ENCODE measurements at places on chromosomes 16 and 17.

DNA sequence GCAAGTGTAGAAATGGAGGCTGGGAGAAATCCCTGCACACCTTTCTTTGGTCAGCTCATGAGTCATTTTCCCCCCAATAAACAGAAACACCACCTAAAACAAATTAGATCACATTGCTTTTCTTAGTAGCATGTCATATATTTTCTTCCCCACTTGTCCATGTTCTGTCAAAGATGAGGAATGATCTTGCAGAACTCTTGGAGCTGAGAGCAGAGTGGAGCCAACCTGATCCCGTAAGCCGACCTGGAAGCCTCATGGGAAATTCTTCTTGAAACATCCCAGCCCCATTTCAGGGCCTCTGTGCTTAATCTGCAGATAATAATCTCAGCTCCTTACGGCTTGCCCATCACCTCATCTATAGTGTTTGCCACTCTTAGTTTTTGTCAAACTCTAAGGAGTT is 284.6 kb upstream of the ELAC2 start:
- DNase-seq, result no peak

GRCh38 chr17:7586673-7587419 is 3.0 kb downstream of the SOX15 start:
- no peak for DNase-seq

DNA sequence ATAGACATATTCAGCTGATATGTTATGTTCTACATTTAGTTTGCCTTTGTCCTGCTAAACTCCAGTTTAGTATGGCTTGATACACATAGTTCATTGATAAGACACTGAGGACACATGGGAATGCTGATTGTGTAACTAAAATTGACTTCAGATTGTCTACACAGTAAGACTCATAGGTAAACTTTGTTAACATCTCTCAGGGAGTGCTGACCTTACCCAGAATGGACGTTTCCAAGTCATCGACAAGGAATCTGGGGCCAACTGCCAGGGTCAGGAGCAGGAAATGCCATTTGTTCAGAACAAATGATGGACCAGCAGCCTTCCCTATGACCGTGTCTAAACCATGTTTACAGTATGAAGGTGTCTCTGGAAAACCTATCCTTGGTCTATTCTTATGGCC is 58.7 kb downstream of the DYNLRB2 start:
- no peak for DNase-seq

DNA sequence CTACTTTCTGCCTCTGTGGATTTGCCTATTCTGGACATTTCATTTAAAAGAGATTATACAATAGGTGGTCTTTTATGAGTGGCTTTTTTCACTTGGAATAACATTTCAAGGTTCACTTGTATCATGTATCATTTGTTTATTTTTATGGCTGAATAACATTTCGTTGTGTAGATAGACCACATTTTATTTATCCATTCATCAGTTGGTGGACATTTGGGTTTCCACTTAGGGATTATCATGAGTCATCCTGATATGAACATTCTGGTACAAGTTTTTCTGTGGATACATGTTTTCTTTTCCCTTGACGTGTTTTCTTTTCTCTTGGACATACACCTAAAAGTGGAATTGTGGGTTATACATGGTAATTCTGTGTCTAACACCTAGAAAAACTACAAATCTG is 25.3 kb downstream of the PRSS54 start:
- no peak for DNase-seq

DNA sequence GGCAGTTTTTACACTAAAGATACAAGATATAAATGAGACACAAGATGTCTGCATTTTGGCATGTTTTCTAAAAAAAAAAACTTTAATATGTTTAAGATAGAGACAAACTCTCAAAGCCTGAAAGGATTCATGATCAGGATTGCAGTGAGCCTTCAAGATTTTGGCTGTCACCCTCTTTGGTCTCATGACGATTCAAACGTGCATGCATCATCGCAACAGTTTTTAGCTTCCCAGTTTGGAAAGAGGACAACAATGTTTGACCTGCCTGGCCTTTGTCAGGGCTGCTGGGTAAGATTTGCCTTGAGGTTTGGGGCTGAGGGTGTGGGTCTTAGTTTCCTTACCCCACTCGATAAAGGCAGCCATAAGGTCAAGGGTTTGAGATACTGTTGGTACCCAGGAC is 134.1 kb downstream of the RGS9 start:
- DNase-seq, result no peak

DNA sequence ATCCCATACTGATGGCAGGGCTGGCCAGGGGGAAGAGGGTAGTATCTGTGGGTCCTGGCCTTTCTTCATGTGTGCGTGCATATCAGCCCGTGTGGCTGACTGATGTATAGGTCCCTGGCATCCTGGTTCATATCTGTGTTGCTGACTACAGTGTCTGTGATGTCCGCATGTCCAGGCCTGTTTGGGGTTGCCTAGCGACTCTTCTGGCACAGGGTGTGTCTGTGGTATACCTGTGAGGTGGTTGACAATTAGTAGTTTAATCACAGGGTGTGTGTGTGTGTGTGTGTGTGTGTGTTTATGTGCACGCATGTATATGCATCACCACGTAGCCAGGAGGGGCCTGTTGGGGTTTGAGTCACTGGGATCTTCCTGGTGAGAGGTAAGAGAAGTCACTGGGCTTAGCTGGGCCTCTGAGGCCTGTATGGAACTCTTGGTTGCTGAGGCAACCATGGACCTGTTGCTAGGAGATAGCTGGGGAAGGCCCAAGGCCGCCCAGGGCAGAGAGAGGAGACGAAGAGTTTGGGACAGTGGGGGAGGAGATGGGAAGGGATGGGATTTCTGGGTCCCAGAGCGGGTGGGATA is 603 bp upstream of the TMEM95 start:
- DNase-seq, result peak; percentile 41

GRCh38 chr17:34883106-34884000 is 77.9 kb downstream of the CCT6B start:
- DNase-seq, result no peak

GRCh38 chr17:67198131-67198530 is 46.9 kb downstream of the HELZ start:
- DNase-seq, result no peak

DNA sequence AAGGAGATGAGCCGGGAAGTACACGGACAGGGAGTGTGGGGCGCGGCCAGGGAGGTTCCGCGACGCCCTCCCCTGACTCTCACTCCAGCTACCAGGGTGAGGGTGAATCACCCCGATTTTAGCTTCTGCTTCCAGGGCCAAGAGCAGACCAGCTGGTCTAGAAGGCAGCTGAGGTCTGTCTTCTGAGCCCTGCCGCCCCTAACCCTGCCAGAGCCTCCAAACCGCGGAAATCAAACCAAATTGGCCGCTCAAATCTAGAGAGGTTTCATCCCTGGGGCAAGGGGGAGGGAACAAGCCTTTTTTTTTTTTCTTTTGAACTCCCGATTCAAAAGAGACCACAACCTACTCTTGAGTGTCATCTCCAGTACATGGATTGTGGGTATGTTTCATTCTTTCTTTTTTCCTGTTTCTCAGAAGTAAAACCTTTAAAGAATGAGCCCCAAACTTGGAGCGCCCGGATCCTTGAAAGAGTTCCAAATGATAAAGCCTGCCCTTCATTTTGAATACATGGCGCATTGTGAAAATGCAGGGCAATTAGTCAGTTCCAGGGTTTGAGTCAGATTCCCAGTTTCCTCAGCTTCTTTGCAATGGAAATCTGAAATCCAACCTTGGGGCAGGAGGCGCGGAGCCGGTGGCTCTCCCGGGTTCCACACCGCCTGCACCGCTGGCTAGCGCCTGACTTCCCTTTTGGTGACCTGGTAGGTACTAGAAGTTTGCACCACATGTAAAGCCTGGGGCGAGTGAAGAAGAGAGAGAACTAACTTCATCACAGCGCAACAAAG is 16.5 kb upstream of the ZFHX3 start:
- no peak for DNase-seq

DNA sequence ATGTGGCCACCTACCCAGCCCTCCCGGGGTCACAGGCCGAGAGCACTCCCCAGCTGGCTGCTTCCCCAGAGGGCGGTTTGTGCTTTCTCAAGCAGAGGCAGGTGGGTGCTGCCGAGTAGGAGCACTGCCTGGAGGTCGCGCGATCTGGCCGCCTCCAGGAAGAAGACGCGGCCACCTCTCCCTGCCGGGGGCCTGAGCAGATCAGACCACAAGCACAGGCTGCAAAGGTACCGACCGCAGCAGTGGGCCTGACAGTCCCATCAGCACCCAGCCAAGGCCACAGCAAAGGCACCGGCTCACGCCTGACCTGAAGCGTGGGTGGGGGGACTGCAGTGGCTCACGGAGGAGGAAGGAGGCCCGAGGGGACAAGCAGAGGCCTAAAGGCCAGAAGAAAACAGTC is 15.2 kb upstream of the IGFALS start:
- no peak for DNase-seq

DNA sequence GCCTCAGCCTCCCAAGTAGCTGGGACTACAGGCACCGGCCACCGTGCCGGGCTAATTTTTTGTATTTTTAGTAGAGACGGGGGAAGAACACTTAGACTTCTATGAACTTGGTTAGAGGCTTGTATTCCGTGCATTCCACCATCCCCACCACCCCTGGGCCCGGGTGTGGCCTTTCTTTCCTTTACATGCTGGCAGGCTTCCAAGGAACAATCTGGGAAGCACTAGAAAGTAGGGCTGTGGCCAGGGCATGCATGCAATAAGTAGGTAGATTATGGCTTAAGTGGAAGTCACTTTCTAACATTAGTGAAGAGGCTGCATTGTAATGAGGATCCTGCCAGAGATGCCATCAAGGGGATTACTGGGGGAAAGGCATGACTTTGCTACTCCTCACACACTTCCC is 171.6 kb downstream of the SHISA6 start:
- DNase-seq, result no peak

- DNase-seq, result no peak
Measured at GRCh38 chr17:82929011-82929622, 89.3 kb upstream of the ZNF750 start.

GRCh38 chr16:8816967-8817655 is 19.5 kb downstream of the PMM2 start:
- no peak for DNase-seq

GRCh38 chr16:59635674-59636073 is 901.6 kb upstream of the GOT2 start:
- DNase-seq, result no peak

GRCh38 chr17:43736389-43736788 is 22.2 kb downstream of the SOST start:
- no peak for DNase-seq

DNA sequence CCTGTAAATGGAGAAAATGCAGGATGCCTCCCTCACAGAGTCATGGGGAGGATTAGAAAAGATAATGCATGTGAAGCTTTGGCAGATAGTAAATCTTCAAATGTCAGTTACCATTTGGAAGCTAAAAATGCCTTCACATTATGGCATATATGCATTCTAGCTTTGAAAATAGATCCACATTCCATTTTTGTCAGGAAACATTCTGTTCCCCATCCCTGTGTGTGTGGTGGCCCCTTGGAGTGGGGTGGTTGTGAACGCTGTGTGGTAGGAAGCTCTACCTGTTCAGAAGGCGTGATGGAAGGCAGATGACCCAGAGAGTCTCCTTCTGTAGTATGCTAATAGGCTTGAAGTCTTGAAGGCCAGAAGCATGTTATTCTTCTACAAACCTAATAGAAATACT is 242.0 kb downstream of the HAPSTR1 start:
- DNase-seq, result no peak

GRCh38 chr16:80459331-80459777 is 81.4 kb upstream of the DYNLRB2 start:
- DNase-seq, result no peak

DNA sequence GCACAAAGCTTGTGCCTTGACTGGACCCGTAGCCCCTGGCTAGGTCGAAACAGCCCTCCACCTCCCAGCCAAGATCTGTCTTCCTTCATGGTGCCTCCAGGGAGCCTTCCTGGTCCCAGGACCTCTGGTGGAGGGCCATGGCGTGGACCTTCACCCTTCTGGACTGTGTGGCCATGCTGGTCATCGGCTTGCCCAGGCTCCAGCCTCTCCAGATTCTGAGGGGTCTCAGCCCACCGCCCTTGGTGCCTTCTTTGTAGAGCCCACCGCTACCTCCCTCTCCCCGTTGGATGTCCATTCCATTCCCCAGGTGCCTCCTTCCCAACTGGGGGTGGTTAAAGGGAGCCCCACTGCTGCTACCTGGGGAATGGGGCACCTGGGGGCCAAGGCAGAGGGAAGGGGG is 3.5 kb downstream of the CTRL start:
- DNase-seq, result no peak

- peak; percentile 53 for DNase-seq
Measured at GRCh38 chr17:48025904-48026501, 11.6 kb downstream of the COPZ2 start.

- no peak for DNase-seq
Measured at GRCh38 chr16:4200781-4201137, 41.1 kb downstream of the SRL start.

DNA sequence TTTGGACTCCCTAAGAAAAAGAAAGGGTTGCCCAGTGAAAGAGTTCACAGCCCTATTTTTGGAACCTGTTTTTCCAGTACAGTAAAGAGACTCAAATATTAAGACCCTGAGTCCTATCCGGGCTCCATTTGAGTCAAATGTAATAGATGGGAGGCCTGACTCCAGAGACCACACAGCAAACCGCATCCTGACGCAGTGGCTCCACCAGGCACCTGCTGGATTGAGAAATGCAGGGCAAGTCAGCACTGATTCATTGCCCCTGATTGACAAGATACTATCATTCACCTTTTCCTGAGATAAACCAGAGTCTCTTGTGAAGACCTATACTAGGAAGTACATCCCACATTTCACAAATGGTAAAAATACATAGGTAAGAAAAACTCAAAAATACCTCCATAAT is 715.7 kb upstream of the SOX9 start:
- DNase-seq, result no peak

GRCh38 chr17:51355441-51356410 is 95.4 kb downstream of the UTP18 start:
- no peak for DNase-seq

DNA sequence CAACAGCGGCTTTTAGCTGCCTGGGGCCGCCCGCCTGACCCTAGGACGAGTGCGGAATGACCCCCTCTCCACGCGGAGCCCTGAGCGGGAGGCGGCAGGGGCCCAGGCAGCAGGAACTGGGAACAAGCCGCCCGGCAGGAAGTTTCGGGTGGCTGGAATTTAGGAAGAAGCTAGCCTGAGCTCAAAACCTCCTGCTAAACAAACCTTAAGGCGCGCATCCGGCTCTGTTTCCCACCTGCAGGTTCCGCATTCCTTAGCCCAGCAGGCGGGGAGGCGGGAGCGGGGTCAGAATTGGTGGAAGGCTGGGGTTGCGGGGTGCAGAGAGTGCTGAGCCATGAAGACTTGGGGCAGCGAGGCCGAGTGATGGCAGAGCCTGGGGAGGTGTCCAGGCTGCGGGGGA is 813.9 kb downstream of the KCNJ18 start:
- DNase-seq, result no peak
